ENCODE measurements at places on chromosomes 6 and 20.

DNA sequence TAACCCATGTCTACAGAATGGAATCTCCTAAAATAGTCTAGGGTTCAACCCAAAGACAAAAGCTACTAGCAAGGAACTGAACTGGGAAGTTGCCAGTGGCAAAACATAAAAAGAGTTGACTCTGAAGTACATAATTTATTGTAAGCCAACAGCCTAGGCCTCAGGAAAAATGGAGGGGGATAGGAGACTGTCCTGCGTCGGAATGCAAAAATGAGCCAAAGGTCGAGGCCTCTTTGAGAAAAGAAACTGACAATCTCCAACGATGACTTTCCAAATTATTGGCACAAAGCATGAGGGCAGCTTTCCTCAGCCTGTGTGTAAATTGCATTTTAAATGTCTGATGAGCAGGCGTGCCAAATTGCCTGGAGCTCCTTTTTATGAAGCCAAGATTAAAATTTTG, 2.1 kb downstream of the COL12A1 start:
- DNase-seq = no peak

- no peak for DNase-seq
Measured at GRCh38 chr20:60101201-60101890, 143.1 kb downstream of the CDH26 start.

DNA sequence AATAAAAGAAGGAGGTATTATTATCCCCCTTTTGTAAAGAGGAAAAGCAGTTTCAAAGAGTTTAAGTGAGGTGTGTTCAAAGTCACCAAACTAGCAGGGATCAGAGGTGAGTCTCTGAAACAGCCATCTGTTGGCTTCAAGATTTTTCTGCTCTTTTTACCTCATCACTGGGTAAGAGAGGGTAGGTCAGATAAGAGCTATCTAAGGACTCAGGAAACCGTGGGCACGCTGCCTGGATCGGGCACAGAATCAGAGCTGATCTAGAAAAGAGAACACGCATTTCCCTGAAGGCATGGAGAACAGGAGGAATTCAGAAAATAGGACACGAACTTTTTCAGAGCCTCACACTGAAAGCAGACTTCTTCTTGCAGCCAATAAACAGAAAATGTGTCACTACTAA, 65.8 kb upstream of the LY86 start:
- DNase-seq = no peak

GRCh38 chr6:108564178-108564577, 3.5 kb downstream of the FOXO3 start:
- DNase-seq = no peak

DNA sequence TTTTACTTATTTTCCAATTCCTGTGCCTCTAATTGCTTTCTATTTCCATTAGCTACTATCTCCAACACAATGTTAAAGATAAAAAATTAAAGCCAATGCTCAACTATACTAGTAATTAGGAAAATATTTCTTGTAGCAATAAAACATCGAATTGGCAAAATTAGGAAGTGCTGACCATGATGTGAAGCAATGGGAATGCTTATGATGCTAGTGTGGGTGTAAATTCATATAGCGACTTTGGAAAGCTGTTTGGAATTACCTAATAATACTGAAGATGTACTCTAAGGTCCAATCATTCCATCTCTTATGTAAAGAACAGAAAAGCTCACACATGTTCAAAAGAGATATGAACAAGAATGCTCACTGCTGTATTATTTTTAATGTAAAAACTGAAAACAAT, 78.2 kb downstream of the UBE3D start:
- DNase-seq = no peak

DNA sequence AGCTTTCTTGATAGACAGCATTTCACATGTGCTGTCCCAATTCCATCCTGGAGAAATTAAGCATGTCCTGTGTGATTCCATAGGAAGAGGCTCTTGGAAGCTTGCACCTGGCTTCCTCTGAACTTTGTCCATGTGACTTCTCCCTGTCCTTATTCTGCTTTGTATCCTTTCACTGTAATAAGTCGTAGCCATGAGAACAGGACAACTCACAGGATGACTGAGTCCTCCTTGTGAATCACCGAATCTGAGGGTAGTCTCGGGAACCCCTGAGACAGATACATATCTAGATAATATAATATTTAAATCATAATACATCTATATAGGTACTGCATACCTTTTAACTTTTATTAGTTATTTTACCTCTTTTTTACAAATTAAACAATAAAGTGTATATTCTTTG, 156.7 kb upstream of the THEMIS start:
- DNase-seq = no peak

GRCh38 chr20:3068075-3068474, 3.3 kb upstream of the OXT start:
- no peak for DNase-seq

- DNase-seq = no peak
Measured at GRCh38 chr6:163083141-163083540, 331.4 kb upstream of the QKI start.

DNA sequence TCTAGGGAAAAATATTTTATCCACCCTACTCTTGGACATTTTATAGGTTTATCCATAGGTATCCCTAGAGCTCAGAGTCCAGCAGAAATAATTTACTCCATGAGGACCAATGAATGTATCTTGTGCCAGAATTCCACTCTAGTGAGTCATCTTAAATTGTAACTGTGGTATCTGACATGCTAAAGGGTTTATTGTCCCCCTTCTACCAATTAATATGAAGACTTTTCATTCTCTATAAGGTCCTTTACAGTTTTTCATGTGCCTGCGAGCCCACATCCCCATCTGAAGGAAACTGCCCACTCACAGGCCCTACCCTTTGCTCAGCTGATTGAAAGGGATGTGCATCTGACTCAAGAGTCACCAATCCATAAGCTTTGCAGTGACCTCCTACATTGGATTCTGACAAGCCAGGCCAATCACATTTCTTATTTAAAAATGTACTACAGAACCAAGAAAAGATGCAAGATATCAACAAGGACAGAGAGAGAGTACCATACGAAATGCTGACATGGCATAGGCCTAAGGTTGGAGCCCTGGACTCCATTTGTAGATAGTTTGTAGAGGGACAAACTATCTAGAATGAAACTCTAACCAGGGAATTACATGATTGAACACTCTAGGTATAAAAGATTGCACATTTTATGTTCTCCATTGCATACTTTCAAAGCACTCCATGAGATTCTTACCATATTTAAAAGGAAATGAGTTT, 93.4 kb upstream of the DEFB112 start:
- no peak for DNase-seq
